Activated T-cell treated with anti-CD3 and anti-CD28 coated beads, Interleukin-2, amount 50 U/mL, for 24 hours (primary cell): ENCODE measurements at places on chromosomes 7 and 10.

DNA sequence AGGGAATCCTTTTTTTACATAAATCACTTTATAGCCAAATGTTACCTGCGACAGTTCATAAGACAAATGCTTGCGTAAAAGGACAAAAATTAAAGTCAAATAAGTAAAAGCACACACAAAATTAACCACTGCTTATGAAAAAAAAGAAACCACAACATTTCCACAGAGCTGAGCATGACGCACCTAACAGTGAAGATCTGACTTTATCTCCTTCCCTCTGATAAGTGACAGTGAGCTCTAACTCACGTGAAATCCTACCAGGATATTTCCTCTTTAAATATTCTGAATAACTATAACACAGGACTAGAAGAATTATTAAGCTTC lies 225.5 kb downstream of the SFMBT2 start:
- no peak for DNase-seq

GRCh38 chr7:124723012-124723411 lies 42.6 kb downstream of the GPR37 start:
- no peak for DNase-seq

DNA sequence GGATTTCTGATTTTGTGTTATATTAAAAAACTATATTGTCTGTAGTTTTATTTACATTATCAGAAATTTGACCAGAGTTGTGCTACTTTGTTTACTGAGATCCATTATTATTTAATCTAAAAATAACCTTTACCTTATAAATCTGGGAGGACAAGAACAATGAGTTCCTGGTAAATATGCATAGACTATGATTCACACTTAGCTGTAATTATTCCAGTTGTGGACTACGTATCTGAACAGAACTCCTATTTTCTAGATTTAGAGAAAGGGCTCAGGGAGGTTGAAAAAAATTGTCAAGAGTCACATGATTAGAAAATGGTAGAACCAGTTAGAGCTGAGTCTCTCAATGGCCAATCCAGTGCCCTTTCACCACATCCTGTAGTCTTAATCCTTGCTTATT lies 4.2 kb upstream of the GPR158 start:
- DNase-seq = no peak

DNA sequence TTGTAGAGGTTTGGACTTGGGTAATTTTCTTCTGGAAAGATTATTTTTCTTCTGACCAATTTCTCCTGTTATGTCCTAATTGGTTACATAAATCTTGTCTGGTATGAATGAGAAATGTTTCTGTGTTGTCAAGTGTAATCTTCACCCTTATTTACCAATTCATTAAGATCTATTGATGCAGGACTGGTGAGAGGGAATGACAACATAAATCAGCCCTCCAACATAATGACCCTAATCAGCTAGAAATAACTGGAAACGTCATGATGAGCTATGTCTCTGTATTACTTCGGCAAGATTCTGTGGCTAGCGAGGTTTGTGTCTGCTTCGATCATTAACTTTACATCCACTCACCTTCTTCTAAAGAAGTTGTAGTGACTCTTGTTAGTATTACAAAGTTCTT lies 3.5 kb downstream of the FOXP2 start:
- no peak for DNase-seq

DNA sequence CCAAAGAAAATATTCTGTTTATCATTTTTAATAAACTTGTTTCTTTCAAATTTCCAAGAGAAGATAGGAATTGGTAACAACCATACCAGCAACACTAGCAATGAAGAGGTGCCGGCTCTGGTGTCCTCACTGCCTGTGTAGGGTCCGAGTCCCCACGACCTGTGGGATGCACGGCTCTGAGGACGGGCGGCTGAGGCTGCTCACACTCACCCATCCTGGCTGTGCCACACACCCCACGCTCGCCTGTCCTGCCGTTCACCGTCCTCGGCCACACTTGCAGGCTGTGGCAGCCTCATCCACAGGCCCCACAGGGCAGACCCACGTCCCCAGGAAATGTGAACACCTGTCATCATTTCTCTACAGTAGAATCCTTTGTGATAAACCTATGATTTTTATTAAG lies 48.2 kb upstream of the DPYSL4 start:
- DNase-seq = no peak
